Stimulated activated CD4-positive, alpha-beta T cell treated with anti-CD3 and anti-CD28 coated beads, TNF-alpha, amount 100 ng/mL, for 24 hours (primary cell): ENCODE measurements at places on chromosomes 11 and 22.

DNA sequence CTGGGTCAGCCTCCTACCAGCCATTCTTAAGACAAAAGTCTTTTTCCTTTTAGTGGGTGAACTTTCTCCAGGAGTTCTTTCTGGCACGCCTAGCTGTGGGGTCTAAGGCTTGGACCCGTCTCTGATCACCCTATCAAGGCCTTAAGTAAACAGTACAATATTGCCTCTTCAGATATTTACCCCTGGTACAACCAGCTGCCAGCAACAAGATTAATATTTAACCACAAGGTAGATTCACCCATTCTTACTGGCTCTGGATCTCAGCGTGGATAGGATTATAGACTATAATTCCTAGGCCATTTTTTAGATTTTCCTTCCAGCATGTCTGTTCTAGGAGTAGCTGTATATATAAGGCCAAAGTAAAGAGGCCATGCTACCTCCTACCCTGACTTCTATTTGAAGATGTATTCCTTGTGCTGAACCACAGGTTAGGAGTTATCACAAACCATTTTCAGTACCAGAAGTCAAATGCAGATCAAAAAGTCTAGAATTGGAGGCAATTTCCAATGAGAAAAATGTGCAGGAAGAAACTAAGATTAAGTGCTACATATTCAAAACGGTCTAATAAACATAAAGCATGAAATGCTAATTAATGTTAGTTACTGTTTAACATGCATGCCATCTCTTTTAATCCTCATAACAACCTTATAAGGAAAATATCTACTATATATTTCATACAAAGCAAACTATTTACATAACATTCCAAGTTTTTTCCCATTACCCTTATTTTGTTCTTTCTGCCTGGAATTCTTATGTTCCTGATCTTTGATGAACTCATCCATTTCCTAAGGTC is 110.0 kb upstream of the SYN3 start:
- no peak for DNase-seq

GRCh38 chr11:111676878-111677585 is 74.8 kb downstream of the SIK2 start:
- DNase-seq = no peak

DNA sequence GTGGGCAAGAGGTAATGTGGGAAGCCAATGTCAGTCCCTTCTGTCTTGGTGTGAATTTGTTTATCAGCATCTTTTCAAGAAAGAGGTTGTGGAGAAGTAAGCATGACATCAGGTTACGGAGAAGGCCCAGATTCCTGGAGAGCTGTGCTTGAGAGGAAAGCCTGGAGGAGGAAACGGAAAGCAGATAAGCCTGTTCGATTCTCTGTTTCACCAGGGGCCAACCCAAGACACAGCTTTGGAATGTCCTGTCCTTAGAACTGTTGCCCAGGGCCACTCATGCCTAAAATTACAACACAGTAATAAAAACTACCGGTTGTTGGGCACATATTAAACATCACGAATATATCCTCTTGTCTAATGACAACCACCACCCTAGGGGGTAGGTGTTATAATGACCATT is 148.5 kb downstream of the NAV2 start:
- no peak for DNase-seq

DNA sequence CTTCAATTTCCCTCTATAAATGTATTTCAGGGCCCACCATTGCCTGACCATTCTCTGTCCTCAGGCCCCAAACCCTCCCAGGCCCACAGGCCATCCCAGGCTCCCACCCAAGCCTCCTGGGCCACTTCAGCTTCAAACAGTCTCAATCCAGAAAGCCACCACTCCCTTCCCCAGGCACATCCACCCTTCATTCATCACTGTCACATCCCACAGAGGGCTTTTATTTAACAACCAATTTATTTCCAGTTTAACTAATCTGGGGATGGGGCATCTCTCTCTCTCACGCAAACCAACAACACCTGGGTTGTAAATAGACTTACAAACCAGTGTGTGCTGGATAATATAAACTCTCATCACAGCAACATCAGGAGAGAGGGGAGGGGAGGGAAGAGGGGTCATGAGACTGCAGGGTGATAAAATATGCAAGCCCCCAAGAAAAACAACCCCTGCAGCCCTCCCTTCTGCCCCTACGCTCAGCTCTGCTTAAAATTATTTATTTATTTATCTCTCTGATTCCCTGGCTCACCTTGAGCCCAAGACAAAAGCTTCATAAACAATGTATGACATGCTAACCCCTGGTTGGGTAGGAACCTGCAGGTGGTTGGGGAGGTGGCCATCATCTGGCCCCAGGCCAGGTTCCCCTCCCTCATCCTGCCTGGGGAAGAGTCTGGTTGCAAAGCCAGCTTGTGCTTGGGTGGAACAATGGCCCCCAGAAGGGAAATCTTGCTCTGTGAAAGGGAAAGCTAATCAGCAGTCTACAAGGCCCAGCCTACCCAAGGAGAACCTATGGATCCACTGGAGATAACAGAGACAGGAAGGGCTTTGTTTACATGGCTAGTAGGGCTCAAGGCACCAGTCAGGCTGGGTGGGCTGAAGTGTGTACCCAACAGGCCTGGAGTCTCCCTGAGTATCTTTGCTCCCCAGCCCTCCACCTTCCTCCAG is 359.2 kb downstream of the BUD13 start:
- no peak for DNase-seq
